K562 (cell line): ENCODE measurements at places on chromosomes 4 and X.
A peak's percentile ranks its signal among the peaks of the same experiment; 100 is the strongest.

DNA sequence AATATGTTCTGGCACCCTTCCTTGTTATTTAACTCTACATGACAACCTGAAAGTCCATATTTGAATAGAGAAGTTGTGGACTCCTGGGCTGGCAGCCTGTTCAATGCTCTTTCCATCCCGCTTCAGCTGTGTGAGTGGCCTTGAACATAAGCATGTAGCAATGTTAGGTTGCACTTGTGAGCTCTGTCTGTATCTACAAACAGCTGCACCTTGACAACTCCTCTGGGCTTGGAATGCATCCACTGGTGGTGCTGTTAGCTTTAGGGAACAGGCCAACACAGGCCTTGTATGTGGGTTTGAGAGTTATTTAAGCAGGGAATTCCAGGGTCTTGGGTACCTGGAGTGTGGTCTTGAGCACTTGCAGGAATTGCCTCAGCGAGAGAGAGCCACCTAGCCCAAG lies 141.2 kb downstream of the DTHD1 start:
- no peak for DNase-seq

- peak; percentile 9 for DNase-seq
Measured at GRCh38 chrX:14936561-14936960, 63.3 kb downstream of the MOSPD2 start.

- DNase-seq, result no peak
Measured at GRCh38 chr4:20987191-20987590, 286.9 kb downstream of the PACRGL start.

- no peak for DNase-seq
Measured at GRCh38 chr4:7060346-7061150, 7.3 kb downstream of the GRPEL1 start.

DNA sequence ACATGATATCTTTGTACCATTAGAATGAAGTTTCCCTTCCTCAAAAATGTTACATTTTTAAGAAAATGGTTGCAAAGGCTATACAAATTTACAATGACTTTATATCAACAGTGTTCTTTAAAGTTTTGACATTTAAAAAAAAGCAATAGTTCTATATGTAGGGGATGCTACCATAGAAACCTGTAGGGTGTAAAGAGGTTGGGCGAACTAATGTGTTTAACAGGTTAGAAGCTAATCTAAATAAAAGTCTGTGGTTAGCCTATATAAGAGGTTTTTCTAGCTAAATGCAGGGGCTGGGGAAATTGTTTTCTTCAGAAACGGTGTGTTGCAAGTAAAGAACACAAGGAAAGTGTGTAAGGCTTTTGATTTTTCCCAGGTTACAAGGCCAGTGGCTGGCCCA lies 73.3 kb downstream of the GBA3 start:
- DNase-seq, result no peak

DNA sequence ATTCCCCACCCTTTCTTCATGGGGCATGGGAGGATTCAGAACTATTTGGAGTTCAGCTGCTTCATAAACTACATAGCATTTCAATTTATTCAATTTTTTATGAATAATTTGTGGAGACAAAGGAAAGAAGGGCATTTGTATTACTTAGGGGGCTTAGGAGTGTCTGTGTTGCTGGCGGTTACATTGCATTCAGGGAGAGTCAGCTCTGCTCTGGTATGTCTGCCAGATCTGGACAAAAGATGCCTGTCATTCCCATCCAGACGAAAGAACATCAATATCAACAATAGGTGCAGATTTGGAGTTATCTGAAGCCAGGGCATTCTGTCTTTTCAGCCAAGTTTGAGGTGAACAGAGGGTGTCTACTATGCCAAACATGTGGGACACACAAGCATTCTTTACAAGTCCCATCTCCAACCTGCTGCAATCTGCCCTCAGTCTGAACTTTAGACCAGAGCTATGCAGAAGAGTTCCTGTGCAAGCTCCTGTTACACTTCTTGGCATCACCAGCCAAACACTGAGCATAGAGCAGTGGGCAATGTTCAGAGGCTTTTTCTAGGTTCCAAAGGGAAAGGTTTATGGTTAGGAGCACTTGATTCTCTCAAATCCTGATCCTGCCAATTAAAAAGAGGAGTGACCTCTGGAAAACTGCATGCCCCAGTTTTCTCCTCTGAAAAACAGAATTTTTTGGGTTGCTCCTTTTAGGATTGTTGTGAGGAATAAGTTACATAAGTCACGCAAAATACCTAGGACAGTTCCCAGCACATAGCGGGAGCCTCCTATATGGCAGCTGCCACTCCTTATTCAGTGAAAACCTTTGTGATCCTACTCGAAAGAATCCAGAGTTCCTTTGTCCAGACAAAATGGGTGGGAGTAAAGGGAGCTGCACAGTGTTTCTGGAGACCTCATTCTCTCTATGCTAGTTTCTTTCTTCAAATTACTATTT lies 719.5 kb upstream of the SLIT2 start:
- DNase-seq, result no peak

GRCh38 chrX:53294024-53294648 lies 12.8 kb upstream of the IQSEC2 start:
- DNase-seq, result peak; percentile 58

GRCh38 chr4:15665753-15666365 lies 10.7 kb upstream of the FBXL5 start:
- no peak for DNase-seq

- DNase-seq, result no peak
Measured at GRCh38 chr4:4481399-4481994, 60.4 kb downstream of the STX18 start.
